Suprapubic skin (tissue), 4 donors: ENCODE measurements at places on chromosomes 1 and 21. TPM values are rescaled to one million over a fixed set of nuclear protein-coding genes. Genes with fewer than 3 reads are reported as not detected.
A peak's percentile ranks its signal among the peaks of the same experiment; 100 is the strongest.

The OR6K3 gene
- not detected for total RNA-seq

The TXNIP gene
- 8,649 TPM for total RNA-seq

The PRR9 gene
- 127 TPM for total RNA-seq

The KRTAP21-1 gene
- total RNA-seq, result not detected

The HCRTR1 gene
- not detected for total RNA-seq

The BCAR3 gene
- total RNA-seq, result 36.3 TPM

DNA sequence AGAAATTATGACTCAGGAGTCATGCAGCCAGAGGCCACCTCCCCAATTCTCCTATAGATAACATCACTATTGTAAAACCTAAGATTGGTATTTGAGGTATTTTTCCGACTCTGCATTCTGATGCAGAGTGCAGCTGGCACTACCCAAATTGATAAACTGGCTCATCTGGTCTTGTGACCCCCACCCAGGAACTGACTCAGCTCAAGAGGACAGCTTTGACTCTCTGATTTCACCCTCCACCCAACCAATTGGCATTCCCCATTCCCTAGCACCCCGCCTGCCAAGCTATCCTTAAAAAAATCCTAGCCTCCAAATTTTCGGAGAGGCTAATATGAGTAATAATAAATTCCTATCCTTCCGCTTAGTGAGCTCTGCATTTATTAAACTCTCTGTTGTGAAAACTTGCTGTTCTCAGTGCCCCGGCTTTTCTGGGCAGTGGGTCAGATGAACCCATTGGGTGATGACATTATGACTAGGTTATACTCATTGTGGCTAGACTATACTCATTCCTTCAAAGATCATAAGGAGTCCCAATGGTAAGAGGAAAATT, 39.4 kb upstream of the EPS15 start:
- H3K4me1 ChIP-seq, result no peaks in the 10 kb centered on the region
- no peaks in the 10 kb centered on the region for H3K27me3 ChIP-seq
- no peaks in the 10 kb centered on the region for H3K36me3 ChIP-seq
- H3K4me3 ChIP-seq, result no peak overlapping the region
- no peak overlapping the region for H3K27ac ChIP-seq
- DNase-seq, result no peak

- no peaks in the 10 kb centered on the region for H3K36me3 ChIP-seq
- no peaks in the 10 kb centered on the region for H3K27me3 ChIP-seq
- H3K4me1 ChIP-seq, result peaks cover 6% of the 10 kb centered on the region
- DNase-seq, result no peak
- no peak overlapping the region for H3K4me3 ChIP-seq
- H3K27ac ChIP-seq, result no peak overlapping the region
Observed at GRCh38 chr1:198653808-198654413, 15.1 kb downstream of the PTPRC start.

GRCh38 chr1:218527737-218528136, 182.6 kb downstream of the TGFB2 start:
- H3K27me3 ChIP-seq, result no peaks in the 10 kb centered on the region
- H3K36me3 ChIP-seq, result no peaks in the 10 kb centered on the region
- H3K4me3 ChIP-seq, result no peak overlapping the region
- H3K4me1 ChIP-seq, result no peaks in the 10 kb centered on the region

DNA sequence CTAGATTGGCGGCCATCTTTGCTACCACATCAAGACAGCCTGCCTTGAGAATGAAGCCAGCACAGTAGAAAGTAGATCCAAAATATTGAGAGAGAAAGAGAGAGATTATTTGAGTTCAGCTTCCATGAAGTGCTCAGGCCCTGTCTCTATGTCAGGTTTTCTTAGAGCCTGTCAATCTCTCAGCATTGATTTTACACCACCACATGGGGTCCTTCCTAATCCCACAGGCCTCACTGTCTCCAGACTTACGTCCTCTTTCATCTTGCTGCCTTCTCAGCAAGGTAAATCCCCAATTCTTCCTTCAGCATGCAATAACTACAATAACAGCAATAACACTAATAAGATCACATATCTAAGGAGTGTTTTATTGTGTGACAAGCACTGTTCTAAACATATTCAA, 21.0 kb downstream of the DYNLT5 start:
- no peaks in the 10 kb centered on the region for H3K27me3 ChIP-seq
- no peaks in the 10 kb centered on the region for H3K4me1 ChIP-seq
- no peak overlapping the region for H3K27ac ChIP-seq
- no peak overlapping the region for H3K4me3 ChIP-seq
- DNase-seq, result no peak

DNA sequence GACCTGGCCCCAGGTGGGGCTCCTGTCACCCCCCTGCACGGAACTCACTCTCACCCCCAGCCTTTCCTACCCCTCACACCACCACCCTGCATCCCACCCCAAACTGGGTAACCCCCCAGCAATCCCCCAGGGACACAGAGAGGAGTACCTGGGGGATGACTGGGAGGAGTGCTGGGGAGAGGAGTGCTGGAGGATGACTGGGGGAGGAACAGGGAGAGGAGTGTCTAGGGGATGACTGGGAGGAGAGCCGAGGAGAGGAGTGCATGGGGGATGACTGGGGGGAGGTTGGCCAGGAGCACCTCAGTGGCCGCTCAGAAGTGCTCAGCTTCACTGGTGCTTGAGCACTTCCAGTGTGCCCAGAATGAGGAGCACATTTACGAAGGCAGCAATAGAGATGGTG, 59.1 kb downstream of the SIK1 start:
- no peak for DNase-seq
- H3K27me3 ChIP-seq, result no peaks in the 10 kb centered on the region
- no peak overlapping the region for H3K27ac ChIP-seq
- peaks cover 52% of the 10 kb centered on the region for H3K4me1 ChIP-seq
- H3K36me3 ChIP-seq, result no peaks in the 10 kb centered on the region

DNA sequence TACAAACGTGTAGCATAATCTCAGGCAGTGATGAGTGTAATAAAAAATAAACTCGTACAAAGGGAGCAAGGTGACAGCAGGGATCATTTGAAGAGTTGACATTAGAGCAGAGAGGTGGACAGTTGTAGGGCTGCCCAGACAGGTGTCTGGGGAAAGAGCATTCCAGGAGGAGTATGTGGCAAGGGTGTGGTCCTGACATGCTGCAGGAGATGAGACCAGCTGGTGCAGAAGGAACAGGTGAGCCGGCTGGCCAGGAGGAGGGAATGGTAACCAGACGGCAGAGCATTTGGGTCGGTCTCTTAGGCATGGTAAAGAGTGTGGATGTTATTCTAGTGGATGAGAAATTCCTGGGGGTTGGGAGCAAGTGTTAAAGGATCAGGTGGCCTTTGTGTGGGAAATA, 306.3 kb downstream of the LMX1A start:
- no peak for DNase-seq
- no peak overlapping the region for H3K27ac ChIP-seq
- H3K27me3 ChIP-seq, result no peaks in the 10 kb centered on the region
- H3K36me3 ChIP-seq, result no peaks in the 10 kb centered on the region
- H3K4me1 ChIP-seq, result no peaks in the 10 kb centered on the region
- no peak overlapping the region for H3K4me3 ChIP-seq

- H3K4me1 ChIP-seq, result no peaks in the 10 kb centered on the region
- H3K27ac ChIP-seq, result no peak overlapping the region
- no peaks in the 10 kb centered on the region for H3K36me3 ChIP-seq
- H3K4me3 ChIP-seq, result no peak overlapping the region
Observed at GRCh38 chr1:90504509-90504908, 212.6 kb downstream of the BARHL2 start.

GRCh38 chr1:114033961-114034360, 54.7 kb downstream of the OLFML3 start:
- H3K4me1 ChIP-seq, result peaks cover 6% of the 10 kb centered on the region
- no peak for DNase-seq
- no peak overlapping the region for H3K4me3 ChIP-seq
- no peaks in the 10 kb centered on the region for H3K27me3 ChIP-seq
- H3K36me3 ChIP-seq, result no peaks in the 10 kb centered on the region
- H3K27ac ChIP-seq, result no peak overlapping the region

DNA sequence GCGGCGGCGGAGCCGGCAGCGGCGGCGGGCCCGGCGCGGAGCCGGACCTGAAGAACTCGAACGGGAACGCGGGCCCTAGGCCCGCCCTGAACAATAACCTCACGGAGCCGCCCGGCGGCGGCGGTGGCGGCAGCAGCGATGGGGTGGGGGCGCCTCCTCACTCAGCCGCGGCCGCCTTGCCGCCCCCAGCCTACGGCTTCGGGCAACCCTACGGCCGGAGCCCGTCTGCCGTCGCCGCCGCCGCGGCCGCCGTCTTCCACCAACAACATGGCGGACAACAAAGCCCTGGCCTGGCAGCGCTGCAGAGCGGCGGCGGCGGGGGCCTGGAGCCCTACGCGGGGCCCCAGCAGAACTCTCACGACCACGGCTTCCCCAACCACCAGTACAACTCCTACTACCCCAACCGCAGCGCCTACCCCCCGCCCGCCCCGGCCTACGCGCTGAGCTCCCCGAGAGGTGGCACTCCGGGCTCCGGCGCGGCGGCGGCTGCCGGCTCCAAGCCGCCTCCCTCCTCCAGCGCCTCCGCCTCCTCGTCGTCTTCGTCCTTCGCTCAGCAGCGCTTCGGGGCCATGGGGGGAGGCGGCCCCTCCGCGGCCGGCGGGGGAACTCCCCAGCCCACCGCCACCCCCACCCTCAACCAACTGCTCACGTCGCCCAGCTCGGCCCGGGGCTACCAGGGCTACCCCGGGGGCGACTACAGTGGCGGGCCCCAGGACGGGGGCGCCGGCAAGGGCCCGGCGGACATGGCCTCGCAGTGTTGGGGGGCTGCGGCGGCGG, 1.0 kb downstream of the ARID1A start:
- peak; percentile 75 for DNase-seq
- H3K27me3 ChIP-seq, result no peaks in the 10 kb centered on the region

- H3K36me3 ChIP-seq, result no peaks in the 10 kb centered on the region
- H3K4me3 ChIP-seq, result no peak overlapping the region
- no peaks in the 10 kb centered on the region for H3K27me3 ChIP-seq
- H3K27ac ChIP-seq, result peak overlapping the region; percentile 58
- H3K4me1 ChIP-seq, result peaks cover 43% of the 10 kb centered on the region
Observed at GRCh38 chr1:8170059-8170835, 144.1 kb upstream of the ERRFI1 start.

DNA sequence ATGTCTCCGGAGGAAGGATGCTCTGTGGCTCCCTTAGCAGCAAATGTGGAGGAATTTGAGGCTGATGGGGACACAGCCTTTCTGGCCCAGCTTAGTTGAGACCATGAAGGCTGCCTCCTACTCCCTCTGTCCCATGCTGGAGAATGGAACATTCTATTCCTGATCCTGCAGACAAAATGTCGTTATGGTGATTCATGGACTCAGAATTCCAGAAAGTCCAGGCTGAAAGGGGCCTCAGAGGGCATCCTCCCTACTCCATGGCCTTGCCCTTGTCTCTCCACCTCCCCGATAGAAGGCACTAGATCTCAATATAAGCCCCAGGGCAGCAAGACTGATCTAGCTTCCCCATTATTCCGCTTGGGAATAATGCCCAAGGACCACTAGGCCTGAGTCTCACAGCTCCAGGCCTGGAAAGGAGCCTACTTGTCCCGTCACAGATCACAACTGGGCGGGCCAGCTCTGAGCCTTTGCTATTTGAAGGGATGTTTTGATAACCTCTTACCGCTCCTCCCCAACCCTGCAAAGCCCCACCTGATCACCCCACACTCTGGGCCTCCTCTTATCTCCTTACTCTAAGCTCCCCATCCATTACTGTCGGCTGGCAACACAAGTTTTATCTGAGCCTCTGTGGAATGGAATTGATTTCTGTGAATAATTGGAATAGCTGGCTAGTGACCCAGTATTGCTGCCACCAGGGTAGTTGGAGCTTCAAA, 52.8 kb upstream of the TRABD2B start:
- peaks cover 14% of the 10 kb centered on the region for H3K4me1 ChIP-seq
- no peak for DNase-seq
- H3K27me3 ChIP-seq, result no peaks in the 10 kb centered on the region
- H3K4me3 ChIP-seq, result no peak overlapping the region
- H3K36me3 ChIP-seq, result no peaks in the 10 kb centered on the region

DNA sequence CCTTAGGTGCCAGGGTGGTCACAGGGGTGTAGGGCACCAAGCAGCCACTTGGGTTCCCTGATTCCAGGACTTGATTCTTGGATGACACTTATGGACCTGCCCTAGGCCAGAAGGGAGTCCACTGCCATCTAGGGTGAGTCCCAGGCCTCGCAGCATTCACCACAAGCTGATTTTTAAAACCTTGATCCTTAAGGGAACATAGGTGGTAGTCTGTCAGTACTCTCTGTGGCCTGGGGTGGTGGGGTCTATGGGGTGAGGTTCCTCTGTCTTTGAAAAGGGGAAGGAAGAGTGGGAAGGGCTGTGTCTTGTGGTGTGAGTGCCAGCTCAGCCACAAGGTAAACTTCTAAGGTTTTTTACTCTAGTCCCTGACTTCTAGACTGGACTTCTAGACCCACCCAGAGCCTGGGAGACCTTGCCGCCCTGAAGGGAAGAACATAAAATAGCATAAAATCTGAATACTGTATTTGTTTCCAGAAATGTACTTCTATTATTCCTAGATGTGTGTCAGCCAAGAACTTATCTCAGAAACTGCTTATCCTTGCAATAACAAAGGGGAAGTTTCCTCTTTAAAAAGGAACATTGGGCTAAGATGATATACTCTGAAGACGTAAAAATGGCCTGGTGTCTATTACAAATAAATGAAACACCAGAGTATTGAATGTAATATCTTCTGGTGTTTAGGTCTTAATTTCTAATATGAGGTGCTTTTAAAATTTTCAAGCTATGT, 757.3 kb downstream of the LTN1 start:
- no peak for DNase-seq
- H3K27me3 ChIP-seq, result no peaks in the 10 kb centered on the region
- peaks cover 26% of the 10 kb centered on the region for H3K4me1 ChIP-seq
- H3K27ac ChIP-seq, result no peak overlapping the region
- no peaks in the 10 kb centered on the region for H3K36me3 ChIP-seq

- no peak overlapping the region for H3K4me3 ChIP-seq
- no peaks in the 10 kb centered on the region for H3K27me3 ChIP-seq
- H3K27ac ChIP-seq, result no peak overlapping the region
- H3K36me3 ChIP-seq, result peaks cover 43% of the 10 kb centered on the region
- H3K4me1 ChIP-seq, result no peaks in the 10 kb centered on the region
- no peak for DNase-seq
Observed at GRCh38 chr1:32627596-32628162, 22.7 kb downstream of the ZBTB8OS start.

DNA sequence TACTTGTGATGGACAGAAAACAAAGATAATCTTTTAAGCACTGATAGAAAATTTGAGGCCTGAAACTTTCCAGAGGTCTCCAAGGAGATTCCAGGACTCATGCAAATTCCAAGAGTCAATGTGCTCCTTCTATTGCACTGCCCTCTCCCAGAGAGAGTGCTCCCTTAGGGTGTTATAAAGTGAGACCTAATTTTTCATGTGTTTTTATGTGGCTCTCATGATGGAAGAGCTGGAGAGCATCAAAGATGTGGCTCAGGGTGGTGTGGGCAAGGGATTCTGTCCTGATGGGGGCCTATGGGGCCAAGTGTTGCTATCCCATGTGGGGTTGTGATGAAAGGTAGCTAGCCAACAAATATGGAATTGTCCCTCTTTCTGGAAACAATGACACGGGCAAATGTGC, 101.3 kb downstream of the PRRX1 start:
- H3K4me1 ChIP-seq, result no peaks in the 10 kb centered on the region
- no peak for DNase-seq
- H3K4me3 ChIP-seq, result no peak overlapping the region
- H3K27me3 ChIP-seq, result no peaks in the 10 kb centered on the region
- no peaks in the 10 kb centered on the region for H3K36me3 ChIP-seq
